ENCODE measurements at places on chromosomes 7 and 10.

DNA sequence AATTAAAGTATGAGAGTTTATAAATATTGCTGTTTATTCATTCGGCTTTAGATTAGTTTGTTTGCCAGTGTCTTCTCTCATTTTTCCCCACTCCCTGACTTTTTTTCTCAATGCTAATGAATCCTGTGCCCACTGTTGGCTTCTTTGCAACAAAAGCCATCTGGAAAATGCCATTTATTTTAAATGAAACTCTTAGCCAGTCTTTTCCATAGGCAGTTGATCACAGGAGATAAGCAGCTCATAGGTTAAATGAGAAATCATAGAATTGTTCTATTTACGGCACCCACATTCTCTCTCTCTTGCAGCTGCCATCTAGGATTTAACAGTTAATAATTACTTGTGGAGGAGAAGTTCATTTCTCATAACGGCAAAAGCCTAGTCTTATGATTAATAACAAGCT is 249.3 kb upstream of the POM121L12 start:
- DNase-seq = no peak

GRCh38 chr10:100746784-100747455 is 1.5 kb downstream of the PAX2 start:
- DNase-seq = no peak

GRCh38 chr7:155283565-155284194 is 14.0 kb upstream of the INSIG1 start:
- no peak for DNase-seq

GRCh38 chr10:91444211-91445182 is 34.4 kb downstream of the HECTD2 start:
- no peak for DNase-seq

DNA sequence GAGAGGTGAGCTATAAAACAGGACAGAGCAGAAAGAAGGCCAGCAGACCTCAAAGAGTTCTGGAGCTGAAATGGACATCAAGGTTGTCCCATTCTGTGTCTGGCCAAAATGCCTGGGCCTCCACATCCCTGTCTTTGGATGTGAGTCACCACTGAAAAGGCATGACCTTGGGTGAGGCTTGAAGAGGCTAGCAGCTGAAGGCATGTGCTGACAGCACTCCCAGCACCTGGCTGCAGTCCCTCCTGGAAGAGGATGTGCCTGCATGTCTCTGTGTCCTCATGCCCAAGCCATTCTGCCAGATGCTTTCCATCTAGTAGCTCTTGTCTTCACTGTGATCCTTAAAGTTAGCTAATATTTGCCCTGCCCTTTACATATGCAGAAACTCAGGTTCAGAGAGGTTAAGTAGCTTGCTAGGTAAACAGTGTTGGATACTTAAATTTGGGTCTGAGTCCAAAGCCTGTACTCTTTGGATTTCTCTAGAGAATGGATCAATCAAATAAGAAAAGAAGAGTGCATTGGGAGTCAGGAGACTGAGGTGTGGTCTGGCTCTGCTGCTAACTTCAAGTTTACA is 35.8 kb downstream of the HECW1 start:
- DNase-seq = peak; percentile 47

DNA sequence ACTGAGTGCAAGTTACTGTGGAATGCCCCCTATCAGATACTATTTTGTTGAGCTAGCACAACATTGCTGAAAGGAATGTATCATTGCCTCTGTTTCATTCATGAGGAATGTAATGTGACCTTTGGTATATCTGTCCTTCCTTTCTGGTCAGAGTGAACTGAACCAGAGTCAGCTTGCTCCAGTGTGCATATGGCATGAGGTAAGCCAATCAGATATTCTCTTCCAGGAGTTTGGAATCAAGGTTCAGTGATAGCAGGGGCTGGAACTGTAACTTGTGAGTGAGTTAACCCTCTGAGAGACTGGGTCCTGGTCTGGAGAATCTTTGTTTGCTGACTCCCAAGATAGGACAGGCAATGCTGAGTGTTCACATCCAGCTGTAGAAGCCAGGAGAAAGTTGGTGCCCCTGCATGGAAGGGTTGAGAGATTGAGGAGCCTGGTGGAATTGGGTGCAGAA is 45.3 kb upstream of the OSBPL3 start:
- DNase-seq = peak; percentile 79

DNA sequence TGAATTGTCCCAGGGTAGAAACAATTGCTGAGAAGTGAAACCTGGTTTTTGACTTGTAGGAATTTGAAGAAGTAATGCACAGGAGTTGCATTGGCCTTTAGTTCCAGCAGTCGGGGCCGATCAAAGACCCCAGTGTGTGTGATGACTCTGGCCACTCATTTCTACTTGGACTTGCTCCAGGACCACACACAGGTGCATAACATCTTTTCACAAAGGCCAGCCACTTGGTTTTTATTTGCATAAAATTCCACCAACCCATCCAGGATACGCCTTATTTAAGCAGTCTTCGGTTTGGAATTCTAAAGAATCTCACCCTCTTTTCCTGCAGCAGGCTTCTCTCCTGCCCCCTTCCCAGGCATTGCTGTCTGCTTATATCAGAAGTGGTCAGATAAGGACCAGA is 162.0 kb upstream of the HABP2 start:
- DNase-seq = no peak

GRCh38 chr7:137519947-137520346 is 176.4 kb upstream of the PTN start:
- DNase-seq = peak; percentile 8

- DNase-seq = no peak
Measured at GRCh38 chr10:93604146-93604545, 3.1 kb upstream of the RBP4 start.

GRCh38 chr7:69599286-69599954 is 1.1 kb downstream of the AUTS2 start:
- DNase-seq = no peak

- no peak for DNase-seq
Measured at GRCh38 chr10:80275756-80276155, 13.7 kb downstream of the MAT1A start.

DNA sequence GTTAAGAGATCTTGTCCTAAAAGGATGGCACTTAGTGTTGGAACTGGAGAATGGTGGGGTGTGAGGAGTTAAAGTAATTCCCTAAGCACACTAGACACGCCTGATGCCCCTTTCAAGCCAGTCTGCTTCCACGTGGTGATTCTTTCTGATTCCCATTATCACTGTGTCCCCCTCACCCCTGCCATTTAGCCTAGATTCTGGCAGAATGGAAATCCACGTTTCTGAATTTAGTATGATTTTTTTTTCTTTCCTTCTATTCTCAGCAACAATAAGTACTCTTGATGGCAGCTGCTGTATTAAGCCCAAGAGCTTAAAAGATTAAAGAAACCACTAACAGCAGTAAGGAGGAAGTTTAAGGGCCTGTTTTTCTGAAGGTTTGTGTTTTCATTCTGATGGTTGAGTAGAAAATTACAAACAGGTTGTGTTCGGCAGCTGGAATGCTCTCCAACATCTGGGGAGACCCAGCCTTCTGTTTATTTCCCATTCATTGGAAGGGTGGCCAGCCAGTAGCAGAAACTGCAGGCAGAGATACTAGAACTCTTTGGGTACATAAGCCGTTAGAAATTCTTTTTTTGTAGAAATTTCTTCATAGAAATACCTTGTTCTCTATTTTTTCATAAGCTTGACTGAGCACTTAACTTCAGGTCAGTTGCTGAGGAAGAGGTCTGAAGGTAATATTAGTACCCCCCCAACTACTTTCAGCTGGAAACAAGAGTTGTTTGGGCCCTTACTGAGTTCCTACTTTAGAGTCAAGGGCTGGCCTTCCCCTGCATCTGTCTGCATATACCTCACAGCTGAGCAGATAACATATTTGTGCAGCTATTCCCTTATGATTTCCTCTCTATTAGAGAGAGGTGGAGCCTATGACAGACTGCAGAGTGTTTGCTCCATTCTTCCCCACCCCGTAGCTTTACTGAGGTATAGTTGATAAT is 355.1 kb downstream of the AUTS2 start:
- DNase-seq = no peak

DNA sequence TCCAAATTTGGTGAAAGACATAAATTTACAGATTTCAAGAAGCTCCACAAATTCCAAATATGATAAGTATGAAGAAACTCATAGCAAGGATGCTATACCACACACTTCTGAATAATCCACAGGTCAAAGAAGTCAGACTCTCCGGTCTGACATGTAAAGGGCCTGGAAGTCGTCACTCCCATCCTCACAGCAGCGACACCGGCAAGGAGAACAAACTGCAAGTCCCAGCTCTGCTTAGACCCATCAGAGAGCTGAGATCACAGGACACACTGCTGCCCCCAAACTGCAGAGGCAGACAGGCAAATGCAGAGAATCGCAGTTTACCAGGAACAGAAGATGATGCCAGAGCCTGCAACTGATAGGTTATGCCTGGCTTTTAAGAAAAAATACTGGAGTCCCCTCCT is 62.0 kb downstream of the AMZ1 start:
- DNase-seq = no peak

DNA sequence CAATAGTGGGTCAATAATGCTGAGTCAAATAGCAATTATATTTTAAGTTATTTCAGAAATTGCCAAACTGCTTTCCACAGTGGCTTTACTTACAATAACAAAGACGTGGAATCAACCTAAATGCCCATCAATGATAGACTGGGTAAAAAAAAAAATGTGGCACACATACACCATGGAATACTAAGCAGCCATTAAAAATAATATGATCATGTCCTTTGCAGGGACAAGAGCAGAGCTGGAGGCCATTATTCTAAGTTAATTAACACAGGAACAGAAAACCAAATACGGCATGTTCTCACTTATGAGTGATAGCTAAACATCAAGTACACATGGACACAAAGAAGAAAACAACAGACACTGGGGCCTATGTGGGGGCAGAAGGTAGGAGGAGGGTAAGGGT is 15.0 kb upstream of the CYP3A4 start:
- DNase-seq = no peak

DNA sequence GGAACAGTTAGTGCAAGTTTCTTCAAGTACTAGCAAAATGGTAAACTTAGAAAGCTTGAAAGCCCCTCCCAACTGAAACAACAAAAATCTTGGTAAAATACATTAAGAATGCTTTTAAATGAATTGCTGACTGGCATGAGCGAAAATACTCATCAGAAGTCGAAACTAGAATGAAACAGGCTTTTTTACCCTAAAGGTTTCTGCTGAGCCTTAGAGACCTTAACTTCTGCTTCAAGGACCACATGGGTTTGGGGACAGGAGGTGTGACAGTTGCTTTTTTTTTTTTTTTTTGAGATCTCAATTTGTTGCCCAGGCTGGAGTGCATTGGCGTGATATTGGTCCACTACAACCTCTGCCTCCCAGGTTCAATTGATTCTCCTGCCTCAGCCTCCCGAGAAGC is 100.3 kb downstream of the MTPAP start:
- DNase-seq = no peak

- no peak for DNase-seq
Measured at GRCh38 chr10:31270954-31271353, 48.1 kb upstream of the ZEB1 start.

- DNase-seq = no peak
Measured at GRCh38 chr7:6631605-6632004, 5.5 kb upstream of the ZNF316 start.

GRCh38 chr10:92242910-92243671 is 47.8 kb downstream of the CPEB3 start:
- peak; percentile 33 for DNase-seq

DNA sequence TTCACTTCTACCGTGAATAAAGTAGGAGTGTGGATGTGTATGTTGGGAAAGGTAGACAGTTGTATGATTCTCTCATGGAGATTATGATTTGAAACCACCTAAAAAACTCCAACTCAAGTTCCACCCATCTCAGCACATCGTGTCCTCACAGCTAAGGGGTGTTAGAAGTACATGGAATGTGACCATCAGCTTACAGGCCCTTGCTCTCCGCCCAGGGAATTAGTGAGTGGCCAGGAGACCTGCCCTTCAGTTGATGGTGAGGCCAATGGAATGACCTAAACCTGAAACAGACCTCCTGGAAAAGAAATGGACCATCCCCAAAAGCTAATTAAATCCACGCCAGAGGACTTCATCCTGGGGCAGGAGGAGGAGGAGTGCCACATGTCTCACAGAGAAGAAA is 2.1 kb upstream of the WNT2 start:
- peak; percentile 38 for DNase-seq

- peak; percentile 78 for DNase-seq
Measured at GRCh38 chr10:69179089-69179742, 818 bp upstream of the SUPV3L1 start.

- DNase-seq = peak; percentile 47
Measured at GRCh38 chr7:85471740-85472139, 284.9 kb upstream of the SEMA3D start.

DNA sequence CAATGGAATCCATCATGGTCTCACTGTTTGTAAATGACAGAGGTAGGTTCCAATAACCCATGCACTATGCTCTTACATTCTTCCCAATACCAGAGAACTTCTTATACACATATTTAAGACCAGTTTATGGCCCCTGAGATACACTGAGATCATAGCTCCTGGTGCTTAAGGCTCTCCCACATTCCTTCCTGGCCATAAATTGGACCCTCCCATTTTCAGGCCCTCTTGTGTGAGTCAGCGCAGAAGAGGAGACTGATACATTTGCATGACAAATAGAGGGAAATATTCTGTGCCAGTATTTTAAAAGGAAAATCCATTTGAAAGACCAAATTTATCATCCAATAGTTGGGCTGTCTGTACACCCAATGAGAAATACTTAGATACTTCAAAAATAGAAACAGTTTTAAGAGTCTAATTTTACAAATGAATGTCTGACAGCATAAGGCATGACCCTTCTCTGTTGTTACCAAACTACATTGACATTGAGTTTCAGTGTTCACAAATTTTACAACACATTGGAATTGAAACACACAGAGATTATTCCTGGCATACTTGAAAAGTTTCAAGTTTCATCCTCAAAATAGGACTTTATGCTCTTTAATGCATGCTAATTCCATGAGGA is 35.3 kb downstream of the SLC16A9 start:
- peak; percentile 73 for DNase-seq

DNA sequence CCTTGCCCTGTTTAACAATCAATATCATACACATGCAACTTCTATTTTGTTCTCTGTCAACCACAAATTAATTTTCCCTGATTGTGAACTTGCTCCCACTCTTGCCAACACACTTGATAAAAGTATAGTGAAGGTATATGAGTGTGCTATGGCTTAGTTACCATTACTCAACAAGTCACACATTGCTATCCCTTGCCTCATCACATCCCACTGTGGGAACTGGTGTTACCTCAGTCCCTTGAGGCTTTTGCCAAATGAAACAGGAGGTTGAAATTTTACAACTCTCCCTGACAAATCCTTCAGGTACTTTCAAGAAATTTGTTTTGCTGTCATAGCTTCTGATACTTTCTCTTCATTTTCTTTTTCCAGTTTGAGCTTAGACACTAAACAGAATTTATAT is 472.5 kb upstream of the SEMA3D start:
- peak; percentile 40 for DNase-seq

GRCh38 chr10:78524941-78525340 is 491.3 kb downstream of the RPS24 start:
- DNase-seq = no peak
